ENCODE measurements at places on chromosomes 7 and 10.
A peak's percentile ranks its signal among the peaks of the same experiment; 100 is the strongest.

DNA sequence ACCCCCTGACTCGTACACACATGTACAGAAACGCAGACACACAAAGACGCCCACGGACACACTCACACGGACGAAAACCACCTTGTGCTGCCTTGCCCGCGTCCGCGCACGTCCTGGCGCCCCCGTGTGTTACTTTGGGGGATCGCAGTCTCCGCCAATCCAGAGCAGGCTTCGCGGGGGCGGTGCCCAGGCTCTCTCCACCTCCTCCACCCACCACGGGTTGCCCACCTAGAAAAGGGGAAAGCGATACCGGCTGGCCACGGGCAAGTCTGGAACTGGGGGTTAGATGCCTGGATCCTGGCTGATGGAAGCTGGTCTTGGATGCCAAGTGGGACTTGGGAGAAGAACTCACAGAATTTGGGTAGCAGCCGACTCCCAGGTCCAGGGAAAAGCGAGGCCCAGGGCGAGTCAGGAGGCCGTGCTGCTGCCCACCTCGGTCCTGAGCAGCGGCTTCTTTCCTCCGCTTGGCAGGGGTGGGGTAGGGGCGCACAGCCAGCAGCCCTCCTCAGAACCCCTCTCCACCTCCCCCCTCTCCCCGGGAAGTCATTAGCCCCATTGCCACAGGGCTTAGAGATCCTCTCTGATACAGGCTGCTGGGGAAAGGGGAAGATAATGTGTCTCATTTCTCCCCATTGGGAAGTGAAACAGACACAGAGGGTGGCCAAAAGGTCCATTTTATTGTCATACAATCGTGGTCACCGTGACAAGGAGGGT, 4.6 kb upstream of the VGF start:
- DNase-seq, result peak; percentile 78

- no peak for DNase-seq
Measured at GRCh38 chr7:94856643-94857042, 50.8 kb upstream of the PPP1R9A start.

GRCh38 chr10:88840881-88841280, 10.8 kb downstream of the ANKRD22 start:
- DNase-seq, result no peak

DNA sequence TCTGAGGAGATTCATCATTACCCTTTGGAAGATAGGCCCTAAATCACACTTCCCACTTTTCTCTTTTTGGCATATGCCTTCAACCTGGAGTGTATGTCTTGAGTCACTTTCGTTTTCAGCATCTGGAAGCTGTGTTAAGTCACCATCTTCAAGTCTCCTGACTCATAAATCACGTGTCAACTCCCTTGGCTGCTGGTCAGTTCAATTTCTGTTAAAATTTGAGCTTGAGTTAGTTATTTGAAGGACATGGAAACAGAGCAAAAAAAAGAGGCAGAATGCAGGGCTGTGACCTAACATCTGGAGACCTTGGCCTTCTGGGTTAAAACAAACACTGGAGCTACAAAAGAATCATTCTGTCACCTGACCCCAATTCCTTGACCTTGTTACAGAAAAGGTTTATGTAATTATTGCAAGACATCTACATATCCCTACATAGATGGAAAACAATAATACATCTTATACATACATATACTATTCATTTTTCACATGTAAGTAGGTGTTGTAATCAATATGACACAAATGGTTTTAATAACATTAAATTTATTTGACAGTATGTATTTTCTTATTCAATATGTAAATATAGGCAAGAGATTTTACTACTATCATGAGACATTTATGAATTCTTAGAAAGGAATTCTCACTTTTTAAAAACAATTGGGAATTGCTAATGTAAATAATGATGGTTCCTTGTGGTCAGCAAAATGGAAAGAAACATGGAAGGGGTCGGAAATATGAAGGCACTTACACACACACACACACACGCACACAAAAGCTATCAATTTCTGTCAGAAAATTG, 169.7 kb upstream of the PHYHIPL start:
- no peak for DNase-seq

DNA sequence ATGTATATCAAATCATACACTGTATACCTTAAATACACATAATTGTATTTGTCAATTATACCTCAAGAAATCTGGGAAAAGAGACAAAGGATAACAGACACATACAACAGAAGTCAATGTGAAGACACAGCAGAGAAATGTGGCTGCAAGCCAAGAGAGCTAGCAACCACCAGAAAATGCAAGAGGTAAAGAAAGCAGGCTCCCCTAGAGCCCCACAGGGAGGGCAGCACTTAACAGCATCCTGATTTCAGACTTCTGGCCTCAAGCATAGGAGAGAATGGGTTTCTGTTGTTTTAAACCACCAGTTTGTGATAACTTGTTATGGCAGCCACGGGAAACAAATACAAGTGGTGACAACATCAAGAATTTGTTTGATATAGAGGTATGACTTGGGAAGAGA, 1197.2 kb downstream of the SORCS1 start:
- DNase-seq, result no peak
